Psoas muscle (tissue), 8 donors: ENCODE measurements at places on chromosomes 3 and 15. TPM values are rescaled to one million over a fixed set of nuclear protein-coding genes. Genes with fewer than 3 reads are reported as not detected.

NSUN3 gene
- 1.5 TPM for total RNA-seq

GHSR gene
- not detected for total RNA-seq

DNA sequence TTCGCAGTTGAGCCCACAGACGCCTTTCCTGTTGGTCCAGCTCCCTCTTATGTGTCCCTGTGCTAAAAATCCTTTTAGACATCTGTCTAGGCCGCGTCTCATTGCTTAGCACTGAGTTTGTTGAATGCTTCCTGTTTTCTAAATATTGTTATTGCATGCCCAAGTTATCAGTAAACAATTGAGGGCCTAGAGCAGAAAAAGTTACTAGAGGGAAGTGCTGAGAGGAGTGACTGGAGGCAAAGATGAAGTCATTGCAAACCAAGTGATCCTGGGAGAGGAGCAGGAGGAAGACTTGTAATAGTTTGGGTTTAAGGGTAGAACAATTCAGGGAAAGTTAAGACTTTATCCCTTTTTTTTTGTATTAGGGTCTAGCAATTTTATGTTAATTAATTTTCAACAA, 88.1 kb downstream of the DCUN1D1 start:
- no peak for DNase-seq
- H3K27me3 ChIP-seq, result no peaks in the 10 kb centered on the region
- H3K4me3 ChIP-seq, result no peak overlapping the region
- peaks cover 76% of the 10 kb centered on the region for H3K36me3 ChIP-seq

CNTN4 gene
- total RNA-seq, result 3.2 TPM
